Brain pericyte (primary cell): ENCODE measurements at places on chromosomes 16 and 17.

DNA sequence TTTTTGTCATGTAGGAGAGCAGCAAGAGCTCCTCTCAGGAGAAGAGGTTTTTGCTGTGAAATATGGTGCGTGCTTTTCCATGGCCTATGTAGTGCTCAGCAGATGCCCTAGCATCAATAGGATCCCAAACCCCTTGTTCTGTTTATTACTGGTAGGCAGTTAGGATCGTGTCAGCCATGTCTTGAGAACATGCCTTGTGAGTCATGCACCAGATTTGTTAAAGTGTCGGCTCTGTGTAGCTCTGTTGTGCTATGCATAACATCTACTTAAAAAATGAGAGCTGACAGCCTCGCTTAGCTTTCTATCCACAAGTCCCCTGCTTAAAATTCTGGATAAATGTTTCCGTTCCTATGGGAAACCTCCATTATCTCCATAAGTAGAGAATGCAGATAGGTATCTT is 4.4 kb upstream of the EIF4A3 start:
- no peak for DNase-seq

DNA sequence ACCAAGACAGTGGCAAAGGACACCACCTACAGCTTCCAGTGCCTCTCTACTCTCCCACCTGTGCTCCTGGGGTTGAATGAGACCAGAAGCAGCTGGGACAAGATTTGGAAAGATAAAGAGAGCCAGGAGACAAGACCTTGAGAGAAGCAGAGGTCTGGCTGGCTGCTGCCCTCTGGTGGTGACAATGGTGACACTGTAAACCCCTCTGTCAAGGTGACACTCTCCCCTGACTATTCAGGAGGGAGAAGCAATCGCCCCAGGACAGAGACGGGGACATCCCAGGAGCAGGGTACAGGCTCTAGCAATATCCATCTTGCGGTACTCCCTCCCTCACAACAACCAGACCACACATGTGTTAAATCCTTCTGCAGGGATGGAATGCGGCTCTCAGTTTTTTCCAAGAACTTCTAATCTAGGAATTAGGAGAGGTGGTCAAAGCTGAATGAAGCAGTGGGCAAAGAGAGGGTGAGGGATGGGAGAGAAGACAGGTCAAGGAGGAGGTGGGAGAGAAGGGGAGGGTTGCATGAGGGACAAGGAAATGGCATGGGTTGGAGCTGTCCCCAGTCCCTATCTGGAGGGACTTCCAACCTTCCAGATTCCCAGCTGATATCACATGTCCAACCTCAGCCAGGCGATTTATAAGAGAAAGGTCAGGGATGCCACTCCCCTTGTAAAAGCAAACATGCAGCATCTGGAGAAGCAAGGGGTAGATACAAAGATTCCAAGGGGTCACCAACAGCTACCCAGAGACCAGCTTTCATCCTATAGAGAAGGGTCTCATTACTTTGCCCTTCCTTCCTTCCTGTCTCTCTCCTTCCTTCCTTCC is 2.9 kb downstream of the PHOSPHO1 start:
- DNase-seq = no peak

DNA sequence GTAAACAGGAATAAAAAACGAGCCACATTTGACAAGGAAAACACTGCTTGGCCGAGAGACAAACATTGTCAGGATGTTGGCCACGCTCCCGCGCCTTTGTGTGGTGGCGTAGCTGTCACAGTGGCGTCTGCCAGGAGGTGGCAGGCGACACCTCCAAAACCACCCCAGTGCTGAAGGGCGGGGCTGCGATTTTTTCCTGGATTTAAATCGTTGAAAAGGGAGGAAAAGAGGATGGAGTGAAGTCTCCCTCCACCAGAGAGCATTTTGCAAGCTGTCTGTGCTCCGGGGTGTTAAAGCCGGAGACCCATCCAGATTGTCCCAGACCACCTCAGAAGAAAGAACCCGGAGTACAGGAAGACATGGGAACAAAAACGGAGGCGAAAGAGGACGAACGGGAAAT is 12.7 kb downstream of the MRM3 start:
- DNase-seq = no peak

- DNase-seq = no peak
These were observed 7.5 kb upstream of the OR1F1 start for GRCh38 chr16:3180445-3180878.
